Astrocyte (in vitro differentiated cells and primary cell): ENCODE measurements at places on chromosomes 7 and 10.

DNA sequence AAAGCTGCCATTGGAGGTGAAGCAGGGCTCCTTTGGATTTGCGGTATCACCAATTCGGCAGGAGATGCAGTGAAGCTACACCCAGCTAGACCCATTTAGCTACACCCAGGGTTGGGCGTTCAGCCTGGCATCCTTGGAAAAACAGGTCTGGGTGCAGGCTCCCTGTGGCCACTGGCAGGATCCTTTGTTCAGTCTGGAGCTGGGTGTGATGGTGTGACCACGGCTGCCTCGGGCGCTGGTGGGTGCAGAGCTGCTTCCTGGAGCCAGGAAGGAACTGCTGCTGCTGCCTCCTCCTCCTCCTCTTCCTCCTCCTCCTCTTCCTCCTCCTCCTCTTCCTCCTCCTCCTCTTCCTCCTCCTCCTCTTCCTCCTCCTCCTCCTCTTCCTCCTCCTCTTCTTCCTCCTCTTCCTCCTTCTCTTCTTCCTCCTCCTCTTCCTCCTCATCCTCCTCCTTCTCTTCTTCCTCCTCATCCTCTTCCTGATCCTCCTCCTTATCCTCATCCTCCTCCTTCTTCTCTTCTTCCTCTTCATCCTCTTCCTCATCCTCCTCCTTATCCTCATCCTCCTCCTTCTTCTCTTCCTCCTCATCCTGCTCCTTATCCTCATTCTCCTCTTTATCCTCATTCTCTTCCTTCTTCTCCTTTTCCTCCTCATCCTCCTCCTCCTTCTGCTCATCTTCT is 84.0 kb downstream of the GRK5 start:
- H3K36me3 ChIP-seq, result no peaks in the 10 kb centered on the region
- DNase-seq, result no peak
- no peak overlapping the region for H3K4me3 ChIP-seq
- H3K27me3 ChIP-seq, result no peaks in the 10 kb centered on the region
- H3K27ac ChIP-seq, result no peak overlapping the region

DNA sequence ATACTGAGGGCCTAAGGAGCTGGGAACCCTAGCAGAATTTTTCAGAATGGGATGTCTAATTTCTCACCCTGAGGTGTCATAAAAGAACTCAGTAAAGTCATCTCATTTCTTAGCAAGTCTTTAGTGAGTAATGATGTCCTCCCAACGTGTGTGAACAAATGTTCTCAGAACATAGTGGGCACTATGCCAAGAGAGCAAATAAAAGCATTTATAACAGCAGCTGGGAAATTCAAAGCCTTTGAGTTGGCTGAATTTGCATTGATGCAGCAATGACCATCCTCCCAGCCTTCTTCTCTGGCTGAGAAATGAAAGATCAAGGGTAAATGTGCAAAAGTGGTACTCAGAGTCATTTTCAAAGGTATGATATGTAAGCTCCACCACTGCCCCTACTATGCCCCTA is 109.4 kb downstream of the FAM107B start:
- H3K36me3 ChIP-seq, result no peaks in the 10 kb centered on the region
- H3K4me1 ChIP-seq, result no peaks in the 10 kb centered on the region
- no peaks in the 10 kb centered on the region for H3K27me3 ChIP-seq
- H3K27ac ChIP-seq, result no peak overlapping the region
- H3K4me3 ChIP-seq, result no peak overlapping the region

GRCh38 chr7:47198159-47198558 is 383.8 kb downstream of the TNS3 start:
- no peak overlapping the region for H3K4me3 ChIP-seq
- no peaks in the 10 kb centered on the region for H3K36me3 ChIP-seq
- no peaks in the 10 kb centered on the region for H3K4me1 ChIP-seq
- H3K27me3 ChIP-seq, result peaks cover 3% of the 10 kb centered on the region
- DNase-seq, result no peak
- H3K27ac ChIP-seq, result no peak overlapping the region

DNA sequence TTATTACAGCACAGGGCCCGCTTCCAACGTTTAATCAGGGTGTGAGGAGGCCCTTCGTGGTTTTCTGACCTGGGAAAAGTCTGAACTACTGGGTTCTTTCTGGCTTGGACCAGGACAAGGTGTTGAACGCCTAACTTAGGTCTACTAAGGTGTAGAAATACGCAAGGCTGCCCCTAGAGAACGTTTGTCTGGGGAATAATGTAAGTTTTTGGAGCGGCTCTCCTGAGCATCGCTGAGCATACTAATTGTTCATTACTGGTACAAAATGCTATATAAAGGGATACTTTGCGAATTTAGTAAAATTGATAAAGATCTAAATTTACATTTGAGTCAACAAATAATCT is 32.4 kb upstream of the TOMM7 start:
- DNase-seq, result no peak
- peak overlapping the region; percentile 68 for H3K4me3 ChIP-seq
- H3K27ac ChIP-seq, result peak overlapping the region; percentile 84
- H3K27me3 ChIP-seq, result no peaks in the 10 kb centered on the region

GRCh38 chr7:101874028-101874427 is 56.6 kb downstream of the CUX1 start:
- H3K4me3 ChIP-seq, result no peak overlapping the region
- no peak for DNase-seq
- H3K4me1 ChIP-seq, result peaks cover 4% of the 10 kb centered on the region
- H3K27ac ChIP-seq, result no peak overlapping the region
